ENCODE measurements at places on chromosomes 13 and 19.

- no peak for DNase-seq
Observed at GRCh38 chr19:28700176-28700575, 512.8 kb downstream of the UQCRFS1 start.

GRCh38 chr19:35110974-35111373, 4.6 kb upstream of the FXYD3 start:
- no peak for DNase-seq

- DNase-seq, result no peak
Observed at GRCh38 chr19:43476606-43477005, 11.2 kb upstream of the LYPD3 start.

DNA sequence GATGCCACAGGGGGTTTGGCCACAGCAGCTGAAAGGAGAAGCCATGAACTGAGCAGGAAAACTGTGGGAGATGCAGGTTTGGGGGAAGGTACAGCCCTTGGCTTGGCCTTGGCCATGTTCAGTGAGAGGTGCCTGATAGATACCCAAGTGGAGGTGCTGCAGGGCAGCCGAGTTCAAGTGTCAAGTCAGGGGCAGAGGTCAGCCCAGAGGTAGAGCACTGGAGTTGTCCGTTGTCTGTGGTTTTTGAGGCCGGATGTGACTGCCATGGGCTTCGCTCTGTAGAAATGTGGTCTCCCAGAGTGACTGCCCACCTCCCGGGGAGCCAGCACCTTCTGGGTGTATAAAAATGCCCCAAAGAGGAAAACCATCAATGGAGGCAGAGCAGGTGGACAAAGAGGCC, 65.3 kb downstream of the DPF1 start:
- no peak for DNase-seq

DNA sequence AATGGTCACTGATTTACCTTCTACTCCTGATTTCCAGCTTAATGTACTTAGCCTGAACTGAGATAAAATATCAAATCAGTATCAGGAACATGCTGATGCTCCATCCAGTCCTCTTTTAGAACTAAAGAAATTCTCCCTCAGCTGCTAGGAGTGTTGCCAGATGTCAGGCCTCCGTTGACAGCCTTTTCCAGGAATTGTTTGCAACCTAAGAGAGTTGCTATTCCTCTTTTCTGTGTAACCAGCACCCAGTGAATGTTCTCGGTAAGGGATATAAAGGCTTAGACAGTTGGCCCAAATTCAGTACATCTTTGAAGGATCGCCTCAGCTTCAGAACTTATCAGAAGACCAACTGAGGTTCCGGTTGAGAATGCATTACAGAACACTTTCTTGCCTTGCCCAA, 559.0 kb downstream of the PCDH17 start:
- DNase-seq, result no peak

- DNase-seq, result no peak
Observed at GRCh38 chr19:1828279-1829238, 16.5 kb upstream of the ATP8B3 start.

DNA sequence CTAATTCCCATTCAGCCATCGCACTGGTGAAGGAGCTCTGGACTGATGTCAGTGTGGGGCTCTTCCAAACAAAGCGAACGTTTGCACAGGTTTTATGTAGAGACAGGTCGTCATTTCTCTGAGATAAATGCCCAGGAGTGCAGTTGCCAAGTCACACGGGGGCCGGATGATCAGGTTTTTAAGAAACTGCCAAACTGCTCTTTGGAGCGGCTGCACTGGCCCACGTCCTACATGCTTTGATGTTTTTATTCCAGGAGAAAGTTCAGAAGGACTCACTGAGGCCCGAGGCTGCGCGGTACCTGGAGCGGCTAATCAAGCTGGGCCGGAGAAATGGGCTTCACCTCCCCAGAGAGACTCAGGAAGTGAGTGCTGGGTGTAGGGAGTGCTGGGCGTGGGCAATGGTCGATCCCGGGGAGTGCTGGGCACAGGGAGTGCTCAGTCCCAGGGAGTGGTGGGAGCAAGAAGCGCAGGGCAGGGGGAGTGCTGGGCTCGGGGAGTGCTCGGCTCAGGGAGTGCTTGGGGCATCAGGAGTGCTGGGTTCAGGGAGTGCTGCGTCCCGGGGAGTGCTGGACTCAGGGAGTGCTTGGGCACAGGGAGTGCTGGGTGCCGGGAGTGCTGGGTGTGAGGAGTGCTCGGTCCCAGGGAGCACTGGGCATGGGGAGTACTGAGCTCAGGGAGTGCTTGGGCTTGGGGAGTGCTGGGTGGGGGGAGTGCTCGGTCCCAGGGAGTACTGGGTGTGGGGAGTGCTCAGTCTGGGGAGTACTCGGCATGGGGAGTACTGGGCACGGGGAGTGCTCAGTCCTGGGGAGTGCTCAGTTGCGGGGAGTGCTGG, 10.7 kb downstream of the THOP1 start:
- no peak for DNase-seq

DNA sequence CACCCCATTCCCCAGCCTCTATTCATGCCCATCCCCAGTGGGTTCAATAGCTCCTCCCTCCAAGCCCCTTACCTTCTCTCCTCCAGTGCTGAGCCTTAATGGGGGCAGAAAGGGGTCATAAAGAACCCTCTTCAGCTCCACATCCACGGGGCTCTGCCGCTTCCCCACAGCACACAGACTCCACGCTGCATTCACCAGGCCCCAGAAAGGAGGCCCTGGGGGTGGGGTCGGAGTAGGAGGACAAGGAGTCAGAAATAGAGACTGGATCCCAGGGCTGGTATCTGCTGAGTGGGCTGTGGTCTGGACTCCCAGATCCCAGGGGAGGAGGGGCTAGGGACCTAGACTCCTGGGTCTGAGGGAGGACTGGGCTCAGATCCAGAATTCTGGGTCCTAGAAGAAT, 1.6 kb downstream of the CA11 start:
- no peak for DNase-seq

DNA sequence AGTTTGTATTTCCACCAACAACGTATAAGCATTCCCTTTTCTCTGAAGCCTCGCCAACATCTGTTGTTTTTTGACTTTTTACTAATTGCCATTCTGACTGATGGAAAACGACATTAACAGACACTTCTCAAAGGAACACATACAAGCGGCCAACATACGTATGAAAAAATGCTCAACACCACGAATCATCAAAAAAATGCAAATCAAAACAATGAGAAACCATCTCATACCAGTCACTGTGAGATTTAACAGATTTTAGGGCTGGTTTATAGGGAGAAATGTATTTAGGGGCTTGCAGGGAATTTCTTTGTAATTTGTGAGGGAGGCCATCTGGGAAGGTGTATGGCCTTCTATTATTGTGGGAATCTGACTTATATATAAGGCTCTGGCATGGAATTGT, 2.8 kb upstream of the DZIP1 start:
- no peak for DNase-seq

DNA sequence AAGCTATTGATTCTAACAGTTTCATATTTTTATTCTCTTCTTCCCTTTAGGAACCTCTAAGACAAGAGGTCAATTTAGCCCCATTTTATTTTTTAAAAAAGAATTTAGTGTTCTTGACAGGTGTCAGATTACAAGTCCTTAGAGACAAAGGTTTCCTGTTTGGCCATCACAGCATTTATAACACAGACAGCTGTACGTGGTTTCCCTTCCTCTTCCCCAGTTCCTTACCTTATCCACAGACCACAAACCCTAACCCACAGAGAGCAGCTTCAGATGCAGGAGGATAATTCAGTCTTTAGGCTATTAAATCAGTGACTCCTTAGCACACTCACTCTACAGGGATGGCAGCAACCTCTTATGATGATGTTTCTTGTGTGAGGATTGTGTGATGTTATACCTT, 1210.1 kb downstream of the DIAPH3 start:
- DNase-seq, result no peak

DNA sequence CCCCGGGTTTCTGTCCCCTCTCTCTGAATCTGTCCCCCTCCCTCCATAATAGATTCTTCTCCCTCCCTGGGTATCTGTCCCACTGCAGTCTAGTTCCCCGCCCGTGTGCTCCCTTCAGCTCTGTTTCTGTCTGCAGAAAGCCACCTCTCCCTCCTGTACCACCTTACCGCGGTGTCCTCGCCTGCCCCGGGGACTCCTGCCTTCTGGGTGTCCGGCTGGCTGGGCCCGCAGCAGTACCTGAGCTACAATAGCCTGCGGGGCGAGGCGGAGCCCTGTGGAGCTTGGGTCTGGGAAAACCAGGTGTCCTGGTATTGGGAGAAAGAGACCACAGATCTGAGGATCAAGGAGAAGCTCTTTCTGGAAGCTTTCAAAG, 1.3 kb downstream of the FCGRT start:
- no peak for DNase-seq

GRCh38 chr13:46721054-46721453, 75.9 kb downstream of the ESD start:
- DNase-seq, result peak; percentile 13

DNA sequence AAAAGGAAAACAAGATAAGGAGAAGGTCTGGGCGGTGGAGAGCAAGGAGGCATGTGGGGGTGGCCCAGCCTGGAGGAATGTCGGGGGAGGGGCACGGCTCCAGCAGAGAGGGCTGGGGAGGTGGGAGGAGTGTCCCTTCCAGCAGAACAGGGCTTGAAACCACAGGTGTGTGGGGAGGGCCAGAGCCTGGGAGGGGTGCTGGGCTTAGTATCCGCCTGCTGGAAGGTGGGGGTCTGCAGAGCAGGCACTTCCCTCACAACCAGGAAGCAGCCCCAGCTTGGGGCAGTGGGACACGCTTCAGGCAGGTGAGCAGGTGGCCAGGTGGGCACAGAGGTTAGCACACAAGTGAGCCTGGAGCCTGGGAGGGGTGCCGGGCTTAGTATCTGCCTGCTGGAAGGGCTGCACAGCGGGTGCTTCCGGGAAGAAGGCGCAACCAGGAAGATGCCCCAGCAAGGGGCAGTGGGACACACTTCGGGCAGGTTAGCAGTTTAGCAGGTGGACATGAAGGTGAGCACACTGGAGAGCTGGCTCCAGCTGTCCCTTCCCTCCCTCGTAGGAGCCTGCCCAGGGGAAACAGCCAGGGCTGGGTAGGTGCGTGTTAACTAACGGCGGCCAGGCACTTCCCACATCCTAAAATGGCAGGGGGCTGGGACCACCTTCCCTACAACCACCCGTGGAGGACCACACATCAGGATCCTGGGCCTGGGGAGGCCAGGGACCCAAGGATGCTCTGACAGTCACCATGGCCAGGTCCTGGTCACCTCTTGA, 3.0 kb downstream of the GAS6 start:
- DNase-seq, result no peak

- DNase-seq, result no peak
Observed at GRCh38 chr13:66681403-66681802, 548.7 kb downstream of the PCDH9 start.

- DNase-seq, result no peak
Observed at GRCh38 chr13:111253365-111253872, 67.0 kb upstream of the TEX29 start.

GRCh38 chr19:12314553-12314952, 18.9 kb downstream of the ZNF563 start:
- DNase-seq, result no peak

DNA sequence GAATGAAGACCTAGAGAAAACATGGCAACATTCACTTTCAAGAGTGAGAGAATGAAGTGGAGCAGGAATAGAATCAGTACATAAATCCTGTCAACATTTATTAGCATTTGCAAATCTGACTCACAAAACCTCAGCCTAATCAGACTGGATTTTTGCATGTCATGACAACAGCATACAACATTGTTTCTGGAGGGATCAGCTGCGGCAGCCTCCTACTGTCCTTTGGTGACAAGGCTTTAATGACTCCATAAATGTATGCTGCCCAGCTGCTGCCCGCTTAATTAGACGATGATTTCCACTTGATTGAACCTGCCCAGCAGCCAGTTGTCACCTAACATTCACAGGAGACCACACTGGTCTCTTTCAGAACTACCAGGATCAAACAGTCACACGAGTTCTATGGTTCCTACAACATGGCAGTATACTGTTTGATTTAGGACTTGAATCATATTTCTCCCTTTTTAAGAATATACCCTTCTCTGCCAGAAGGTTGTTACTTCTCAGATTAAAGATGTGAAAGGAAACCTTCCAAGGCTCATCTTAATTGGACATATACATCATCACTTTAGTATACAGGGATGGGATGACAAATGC, 9.3 kb downstream of the EBPL start:
- DNase-seq, result no peak

GRCh38 chr13:23470790-23471614, 37.5 kb upstream of the SACS start:
- DNase-seq, result no peak

DNA sequence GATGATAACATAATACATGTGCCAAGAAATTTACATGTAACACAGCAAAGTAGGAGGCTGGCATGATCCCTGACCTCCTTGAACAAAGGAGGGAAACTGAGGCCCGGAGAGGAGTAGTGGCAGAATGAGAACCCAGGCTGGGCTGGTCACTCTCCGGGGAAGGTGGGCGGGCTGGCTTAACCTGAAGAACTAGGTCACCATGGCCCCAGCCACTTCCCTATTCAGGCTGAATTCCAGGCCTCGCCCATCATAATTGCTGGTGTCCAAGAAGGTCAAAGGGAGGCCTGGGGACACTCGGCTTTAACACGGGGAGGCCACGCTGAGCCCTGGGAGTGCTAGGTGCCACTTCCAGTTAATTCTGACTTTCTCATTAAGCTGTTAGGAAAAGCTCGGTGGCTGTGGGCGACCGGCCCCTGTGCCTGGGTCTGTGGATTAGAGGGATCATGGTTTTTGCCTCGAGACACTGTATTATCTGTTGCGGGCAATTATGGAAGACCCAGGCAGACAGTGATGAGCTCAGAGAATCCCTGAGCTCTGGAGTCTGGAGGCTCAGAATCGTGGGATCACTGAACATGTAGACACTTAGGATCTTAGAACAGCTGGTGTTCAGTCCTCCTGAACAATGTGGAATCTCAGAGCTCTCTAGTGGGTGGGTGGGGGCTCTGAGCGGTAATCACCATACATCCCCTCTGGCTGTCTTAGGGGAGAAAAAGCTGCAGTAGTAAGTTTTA, 5.0 kb upstream of the TINCR start:
- DNase-seq, result no peak

GRCh38 chr13:22703601-22704209, 477.1 kb upstream of the SGCG start:
- DNase-seq, result no peak

DNA sequence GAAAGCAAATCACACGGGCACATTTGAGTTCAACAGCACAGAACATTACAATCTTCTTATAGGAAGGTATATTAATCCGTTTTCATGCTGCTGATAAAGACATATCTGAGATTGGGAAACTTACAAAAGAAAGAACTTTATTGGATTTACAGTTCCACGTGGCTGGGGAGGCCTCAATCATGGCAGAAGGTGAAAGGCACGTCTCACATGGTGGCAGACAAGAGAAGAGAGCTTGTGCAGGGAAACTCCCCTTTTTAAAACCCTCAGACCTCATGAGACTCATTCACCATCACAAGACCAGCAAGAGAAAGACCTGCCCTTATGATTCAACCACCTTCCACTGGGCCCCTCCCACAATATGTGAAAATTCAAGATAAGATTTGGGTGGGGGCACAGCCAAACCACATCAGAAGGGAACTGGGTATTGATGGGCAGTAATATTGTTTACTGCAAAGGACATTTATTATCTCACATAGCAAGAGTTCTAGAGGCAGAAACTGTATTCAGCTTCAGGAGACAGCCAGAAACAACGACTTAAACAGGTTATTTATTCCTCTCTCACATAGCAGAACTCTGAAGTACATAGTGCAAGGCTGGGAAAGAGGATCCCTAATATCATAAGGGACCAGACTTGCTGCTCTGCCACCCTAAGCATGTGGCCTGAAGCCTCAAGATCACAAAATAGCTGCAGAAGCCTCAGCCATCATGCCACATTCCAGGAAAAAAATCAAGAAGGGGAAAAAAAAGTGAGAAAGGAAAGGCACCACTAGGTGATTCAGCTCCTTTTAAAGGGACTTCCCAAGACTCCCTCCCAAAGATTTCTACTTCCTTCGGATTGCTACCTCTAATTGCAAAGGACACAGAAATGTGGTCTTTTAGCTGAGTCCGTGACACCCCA, 23.1 kb downstream of the FXYD5 start:
- DNase-seq, result no peak

- DNase-seq, result no peak
Observed at GRCh38 chr19:47406711-47407416, 12.5 kb downstream of the MEIS3 start.
